ENCODE measurements at places on chromosomes 5 and 9.

- DNase-seq, result no peak
Measured at GRCh38 chr5:128228008-128228407, 144.4 kb downstream of the SLC12A2 start.

DNA sequence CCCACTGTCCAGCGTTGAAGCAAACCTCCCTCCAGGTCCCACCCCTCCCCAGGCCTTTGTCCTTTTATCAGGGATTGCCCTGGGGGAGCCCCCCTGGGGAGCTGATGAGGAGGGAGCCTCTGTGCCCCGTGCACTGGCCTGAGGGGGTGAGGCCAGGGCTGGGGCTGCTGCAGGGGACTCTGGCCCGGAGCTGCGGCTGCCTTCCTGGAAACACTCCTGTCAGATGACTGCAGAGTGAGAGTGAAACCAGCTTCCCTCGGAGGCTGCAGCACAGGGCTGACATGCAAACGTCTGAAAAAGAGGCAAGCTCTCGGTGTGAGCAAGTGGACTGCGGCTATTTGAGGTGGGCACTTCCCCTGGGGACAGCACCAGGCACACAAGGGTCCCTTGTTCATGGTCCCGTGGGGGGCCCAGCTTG is 4.6 kb upstream of the TRAF2 start:
- no peak for DNase-seq

- no peak for DNase-seq
Measured at GRCh38 chr5:33891446-33891787, 373 bp downstream of the ADAMTS12 start.

- DNase-seq, result no peak
Measured at GRCh38 chr9:136291306-136292025, 12.4 kb downstream of the CCDC187 start.

GRCh38 chr9:84779883-84780282 is 110.4 kb downstream of the NTRK2 start:
- no peak for DNase-seq

- DNase-seq, result no peak
Measured at GRCh38 chr5:143033535-143034250, 263.5 kb downstream of the ARHGAP26 start.

DNA sequence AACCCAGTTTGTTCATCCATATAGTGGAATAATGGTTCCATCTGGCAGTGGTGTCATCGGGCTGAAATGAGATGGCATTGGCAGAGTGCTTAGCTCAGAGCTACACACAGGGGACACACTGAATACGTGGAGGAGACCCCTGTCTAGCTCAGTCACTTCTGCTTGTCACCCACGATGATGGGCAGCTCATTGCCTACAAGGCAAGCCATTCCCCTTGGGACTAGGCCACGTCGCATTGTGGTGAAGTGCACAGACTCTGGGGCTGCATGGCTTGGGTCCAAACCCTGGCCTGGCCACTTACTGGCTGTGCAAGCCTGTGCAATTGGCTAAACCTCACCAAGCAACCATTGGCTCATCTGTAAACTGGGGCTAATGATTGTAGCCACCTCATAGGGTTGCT is 3.2 kb upstream of the FBP1 start:
- no peak for DNase-seq

DNA sequence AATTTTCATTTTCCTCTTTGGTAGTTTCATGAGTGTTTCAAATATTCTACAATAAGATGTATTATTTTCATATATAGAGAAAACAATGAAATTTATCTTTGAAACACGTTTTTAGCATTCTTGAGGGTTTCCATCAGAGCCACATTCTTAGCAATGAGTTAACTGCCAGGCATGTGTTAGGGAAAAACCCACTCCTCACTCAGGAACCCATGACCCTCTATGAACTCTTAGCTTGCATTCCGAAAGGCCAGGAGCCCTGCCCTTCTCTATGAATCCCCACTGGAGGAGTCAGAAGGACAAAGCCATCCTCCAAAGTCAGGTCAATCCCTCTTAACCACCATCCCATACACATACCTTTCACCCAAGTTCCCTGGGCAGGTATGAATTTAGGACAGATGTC is 57.5 kb downstream of the ADAMTS12 start:
- DNase-seq, result no peak

DNA sequence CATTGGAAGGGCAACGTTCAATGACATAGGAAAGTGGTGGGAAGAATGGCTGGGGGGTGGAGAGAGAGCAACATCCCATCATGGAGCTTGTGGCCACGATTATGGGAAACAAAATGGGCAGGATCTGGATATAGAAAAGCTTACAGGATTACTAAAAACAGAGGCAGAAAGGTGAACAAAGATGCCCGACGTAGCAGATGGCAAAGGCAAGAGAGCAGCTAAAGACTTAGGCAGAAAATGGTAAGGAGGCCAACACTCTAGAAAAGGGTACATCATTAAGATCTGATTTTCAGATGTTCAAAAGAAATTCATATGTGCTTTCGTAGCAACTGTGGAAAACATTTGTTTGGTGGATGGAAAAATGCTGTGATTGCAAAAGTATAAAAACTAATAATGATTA is 102.5 kb downstream of the OTULIN start:
- DNase-seq, result no peak

DNA sequence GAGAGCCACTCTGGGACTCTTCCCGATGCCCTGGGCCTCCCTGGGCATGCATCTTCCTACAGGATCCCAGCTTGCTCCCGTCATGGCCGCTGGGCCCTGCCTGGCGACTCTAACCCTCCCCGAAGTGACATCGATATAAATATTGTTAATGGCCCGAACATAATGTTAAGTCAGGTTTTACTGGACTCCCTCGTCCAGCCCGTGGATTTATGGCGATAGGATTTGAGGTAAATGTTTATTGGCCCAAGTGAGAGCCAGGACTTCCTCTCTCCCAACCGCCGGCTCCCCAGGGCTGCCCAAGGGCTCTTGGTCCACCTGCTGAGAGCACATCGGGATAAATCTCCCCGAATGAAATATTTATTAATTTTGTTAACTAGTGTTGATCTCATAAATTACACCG is 246.3 kb downstream of the PBX3 start:
- no peak for DNase-seq

GRCh38 chr5:3933966-3934365 is 338.3 kb downstream of the IRX1 start:
- no peak for DNase-seq

DNA sequence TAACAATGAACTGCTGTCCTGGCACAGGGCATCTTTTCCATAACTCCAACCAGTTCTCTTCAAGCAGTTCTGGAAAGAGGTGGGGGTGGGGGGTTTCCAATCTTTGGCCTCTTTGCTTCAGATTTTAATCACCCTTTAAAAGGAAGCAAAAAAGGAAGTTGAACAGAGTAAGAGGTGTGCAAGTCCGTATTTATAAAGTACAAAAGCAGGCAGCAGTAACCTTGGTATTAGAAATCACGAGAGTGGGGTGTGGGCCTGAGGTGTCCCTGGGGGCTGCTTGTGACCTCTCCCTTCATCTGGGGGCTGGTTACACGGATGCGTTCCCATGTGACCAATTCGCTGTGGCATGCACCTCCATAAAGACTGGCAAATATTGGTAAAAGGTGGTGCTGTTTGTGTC is 70.5 kb downstream of the PTCH1 start:
- DNase-seq, result no peak

DNA sequence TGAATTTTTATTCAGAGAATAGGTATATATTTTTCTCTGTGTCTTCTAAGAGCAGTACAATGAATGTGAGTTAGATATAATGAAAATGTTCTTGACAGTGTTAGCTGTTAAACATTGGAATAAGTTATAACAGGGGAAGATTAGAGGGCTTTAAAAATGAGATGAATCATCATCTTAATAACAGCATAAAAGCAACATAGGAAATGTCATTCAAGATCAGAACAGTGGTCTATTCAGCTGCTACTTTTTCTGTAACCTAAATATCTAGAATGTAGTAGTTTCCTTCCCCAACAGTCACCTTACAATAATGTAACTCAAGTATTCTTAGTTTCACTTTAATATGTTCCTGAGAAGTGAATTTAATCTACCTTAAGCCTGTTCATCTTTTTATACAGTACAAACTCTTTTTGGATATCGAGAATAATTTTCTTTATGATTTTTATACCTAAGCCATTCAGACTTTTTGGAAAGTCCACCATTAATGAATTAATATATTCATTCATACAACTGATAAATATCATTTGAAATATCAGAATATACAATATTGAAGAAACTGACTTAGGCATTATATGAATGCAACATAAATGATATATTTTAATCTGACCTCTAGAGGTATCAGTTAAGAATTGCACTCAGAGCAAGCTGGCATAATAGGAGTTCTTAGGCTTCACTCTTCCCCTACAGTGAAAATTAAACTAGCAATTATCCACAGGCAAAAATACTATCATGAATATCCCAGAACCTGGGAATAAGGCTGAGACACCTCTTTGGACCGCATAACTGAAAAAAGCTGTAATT is 66.1 kb upstream of the EDIL3 start:
- DNase-seq, result no peak

DNA sequence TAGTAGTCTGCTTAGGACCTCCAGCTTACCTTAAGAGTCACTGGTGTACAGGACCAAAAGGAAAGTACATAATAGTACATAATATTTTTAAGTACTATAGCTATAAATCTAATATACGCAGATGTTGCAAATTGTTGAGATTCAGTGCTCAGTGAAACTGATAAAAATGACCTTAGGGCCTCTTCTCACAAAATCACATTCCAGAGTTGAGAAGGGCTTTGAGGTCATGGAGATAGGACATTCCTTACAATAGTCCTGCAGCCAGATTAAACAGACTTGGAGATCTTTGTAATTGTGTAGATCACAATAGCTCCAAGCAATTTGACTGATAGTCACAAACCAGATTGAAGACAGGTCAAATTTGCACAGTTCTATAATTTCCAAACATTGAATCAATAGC is 37.7 kb upstream of the PCSK1 start:
- no peak for DNase-seq

DNA sequence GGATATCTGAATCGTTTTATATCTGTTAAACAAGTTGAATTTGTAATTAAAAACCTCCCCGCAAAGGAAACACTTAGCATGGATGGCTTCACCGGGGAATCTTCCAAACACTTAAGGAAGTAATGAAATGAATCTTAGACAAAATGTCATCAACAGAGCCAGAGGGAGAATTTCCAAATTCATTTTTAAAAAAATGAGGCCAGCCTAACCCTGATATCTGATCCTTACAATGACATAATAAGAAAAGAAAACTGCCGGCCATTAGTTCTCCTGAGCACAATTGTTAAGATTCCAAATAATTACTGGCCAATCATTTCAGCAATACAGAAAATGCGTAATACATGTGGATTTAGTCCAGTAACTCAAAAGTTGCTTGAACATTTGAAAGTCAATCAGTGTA is 6.1 kb upstream of the KIF12 start:
- DNase-seq, result no peak

DNA sequence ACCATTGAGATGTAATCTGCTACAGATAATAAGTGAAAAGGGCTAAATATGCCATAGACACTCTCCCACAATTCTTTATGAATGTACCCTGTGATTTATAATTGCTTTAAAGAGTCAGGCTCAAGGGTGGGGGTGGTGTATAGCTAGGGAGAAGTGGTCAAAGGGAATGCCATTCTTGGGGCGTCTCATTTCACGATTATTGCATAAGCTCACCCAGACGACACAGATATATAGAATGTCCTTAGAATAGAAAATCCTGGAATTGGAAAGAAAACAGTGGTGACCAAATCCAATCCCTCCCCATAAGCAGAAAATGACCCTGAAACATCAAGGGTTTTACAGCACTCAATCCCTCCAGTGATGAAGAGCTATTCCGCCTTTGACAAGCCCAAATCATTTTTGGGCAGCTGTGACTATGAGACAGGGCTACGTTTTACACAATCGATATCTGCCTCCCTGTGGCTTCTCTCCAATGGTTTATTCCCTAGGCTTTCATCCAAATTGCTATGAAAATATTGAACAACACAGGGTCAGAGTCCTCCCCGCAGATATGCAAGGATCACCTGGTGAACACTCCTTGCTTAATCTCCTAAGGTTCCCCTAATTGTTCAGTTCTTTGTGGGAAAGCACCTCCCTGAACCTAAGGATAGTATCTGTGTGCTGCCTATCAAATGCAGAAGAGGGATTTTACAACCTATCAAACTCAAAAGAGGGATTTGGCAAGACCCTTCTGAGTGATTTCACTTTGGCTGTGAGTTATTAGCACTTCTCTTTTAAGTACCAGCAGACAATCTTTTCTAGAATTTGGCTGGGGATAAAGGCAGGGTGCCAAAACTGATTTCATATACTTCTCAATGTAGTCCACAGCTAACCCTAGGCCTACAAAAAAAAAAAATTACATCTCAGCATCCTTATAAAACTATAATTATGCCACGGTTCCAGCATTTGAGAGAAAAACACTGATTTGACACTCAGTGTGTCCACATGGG is 144.9 kb upstream of the CDH6 start:
- no peak for DNase-seq

DNA sequence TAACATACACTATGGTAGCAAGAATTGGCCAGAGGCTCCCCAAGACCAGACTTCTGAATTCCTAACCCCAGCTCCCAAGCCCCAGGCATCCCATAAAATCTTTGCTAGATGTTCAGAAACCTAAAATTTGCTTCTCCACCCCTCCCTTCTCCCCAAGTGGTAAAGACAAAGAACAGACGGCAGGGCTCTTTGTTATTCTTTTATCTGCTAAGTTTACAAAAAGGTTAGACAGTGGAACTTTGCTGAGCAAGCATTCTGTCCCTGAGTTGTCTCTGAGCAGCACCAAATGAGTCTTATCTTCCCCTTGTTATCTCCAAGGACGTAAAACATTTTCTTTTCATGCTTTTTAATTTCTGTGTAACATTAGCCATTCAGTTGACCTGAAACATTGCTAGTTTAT is 30.2 kb downstream of the TJP2 start:
- no peak for DNase-seq

DNA sequence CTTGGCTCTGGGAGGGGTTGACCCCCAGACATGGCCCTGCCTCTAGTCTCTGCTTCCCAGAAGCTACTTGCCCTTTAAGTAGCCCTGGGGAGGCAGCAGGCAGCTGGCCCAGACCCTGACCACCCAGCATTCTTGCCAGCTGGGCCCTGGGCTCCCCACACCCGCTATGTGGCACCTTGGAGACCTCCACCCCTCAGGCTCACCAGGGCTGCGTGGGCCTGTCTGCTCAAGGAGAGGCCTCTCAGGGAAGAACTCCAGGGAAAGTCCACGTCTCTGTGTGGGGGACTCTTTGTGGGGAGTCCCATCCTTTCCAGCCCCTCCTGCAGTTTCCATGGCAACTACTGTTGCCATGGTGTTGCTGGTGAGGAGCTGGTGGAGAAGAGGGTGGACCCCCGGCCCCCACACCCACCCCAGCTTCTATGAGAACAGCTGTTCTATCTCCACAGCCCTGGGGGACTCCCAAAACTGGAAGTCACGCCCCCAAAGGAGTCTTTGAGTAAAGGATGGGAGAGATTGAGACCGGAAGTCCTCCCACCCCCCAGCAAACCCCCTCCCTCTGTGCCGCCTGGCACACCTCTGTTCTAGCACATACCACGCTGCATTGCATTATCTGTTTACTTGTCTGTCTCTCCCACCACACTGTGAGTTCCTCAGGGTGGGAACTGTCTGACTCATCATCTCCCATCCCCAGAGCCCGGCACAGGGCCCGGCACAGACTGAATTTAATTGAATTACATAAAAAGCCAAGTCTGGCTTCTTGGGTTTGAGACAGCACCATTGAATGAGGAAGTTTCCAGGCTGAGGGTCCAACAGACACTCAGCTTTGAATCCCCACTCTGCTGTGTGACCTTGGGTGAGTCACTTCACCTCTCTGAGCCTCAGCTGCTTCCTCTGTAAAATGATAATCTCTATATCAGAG is 12.6 kb downstream of the DNM1 start:
- no peak for DNase-seq

GRCh38 chr9:27462434-27462833 is 61.7 kb upstream of the IFNK start:
- no peak for DNase-seq

- no peak for DNase-seq
Measured at GRCh38 chr9:79026316-79026715, 545.4 kb upstream of the TLE4 start.
